ENCODE measurements at places on chromosomes 4 and X.

- DNase-seq = no peak
These were observed 28.0 kb downstream of the PDHA2 start for GRCh38 chr4:95867919-95868318.

DNA sequence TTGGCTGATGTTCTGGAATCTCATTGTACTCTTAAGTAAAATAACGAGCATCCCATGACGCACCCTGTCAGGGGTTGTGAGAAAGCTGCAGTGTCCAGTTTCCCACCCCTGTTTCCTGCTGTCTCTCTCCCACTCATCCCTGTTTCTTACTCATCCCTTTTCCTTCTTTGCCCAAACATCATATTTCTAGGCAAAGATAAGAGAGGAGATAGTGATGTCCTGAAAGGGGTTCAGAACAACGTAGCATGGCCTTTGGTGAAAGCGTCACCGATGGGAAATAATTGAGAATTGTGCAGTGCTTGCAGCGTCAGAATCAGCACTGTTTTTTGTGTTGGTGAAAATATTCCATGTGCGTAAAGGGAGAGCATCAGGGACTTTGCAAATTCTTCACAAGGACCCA is 23.5 kb upstream of the TMEM165 start:
- DNase-seq = no peak

GRCh38 chr4:56990109-56990905 is 11.6 kb downstream of the POLR2B start:
- DNase-seq = no peak

DNA sequence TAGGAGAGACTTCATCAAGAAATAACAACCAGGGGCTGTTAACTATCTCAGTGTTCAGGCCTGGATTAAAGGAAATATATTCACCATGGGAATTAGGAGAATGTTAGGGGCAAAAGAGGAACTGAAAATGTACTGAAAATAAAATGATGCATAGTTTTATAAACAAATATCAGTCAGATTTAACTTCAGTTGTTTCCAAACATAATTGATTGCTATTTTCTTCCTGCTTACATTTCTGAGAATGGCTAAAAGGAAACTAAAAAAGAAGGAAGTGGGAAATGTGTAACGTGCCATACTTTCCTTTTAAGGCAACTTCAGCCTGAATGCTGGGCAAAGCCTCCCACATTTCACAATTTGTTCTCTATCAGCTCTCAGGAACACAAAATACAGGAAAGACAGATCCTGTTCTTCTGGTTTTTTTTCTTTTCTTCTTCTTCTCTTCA is 178.1 kb downstream of the MAML3 start:
- DNase-seq = no peak

- DNase-seq = no peak
These were observed 25.8 kb downstream of the VSIG4 start for GRCh38 chrX:66014084-66014483.

- DNase-seq = no peak
These were observed 36.6 kb upstream of the UGT2A1 start for GRCh38 chr4:69689599-69689998.

- DNase-seq = no peak
These were observed 511.0 kb upstream of the KLHL4 start for GRCh38 chrX:87006561-87006960.

DNA sequence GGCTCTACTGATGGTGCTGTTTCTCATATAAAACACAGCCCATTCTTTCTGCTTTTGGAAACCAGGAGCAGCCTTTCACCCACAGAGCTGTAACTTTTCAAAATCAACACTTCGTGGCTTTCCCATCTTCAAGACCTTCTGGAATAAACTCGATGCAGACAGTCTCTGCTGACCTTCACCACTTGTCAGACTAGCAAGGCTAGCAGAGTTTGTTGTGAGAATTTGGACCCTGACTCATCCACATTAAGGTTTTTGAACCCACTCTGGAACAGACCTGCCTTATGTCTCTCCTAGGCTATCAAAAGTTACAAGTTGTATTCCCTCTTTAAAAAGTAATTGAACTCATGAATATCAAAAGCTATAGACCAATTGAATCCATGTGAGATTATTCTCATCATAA is 88.6 kb downstream of the MAML3 start:
- no peak for DNase-seq

DNA sequence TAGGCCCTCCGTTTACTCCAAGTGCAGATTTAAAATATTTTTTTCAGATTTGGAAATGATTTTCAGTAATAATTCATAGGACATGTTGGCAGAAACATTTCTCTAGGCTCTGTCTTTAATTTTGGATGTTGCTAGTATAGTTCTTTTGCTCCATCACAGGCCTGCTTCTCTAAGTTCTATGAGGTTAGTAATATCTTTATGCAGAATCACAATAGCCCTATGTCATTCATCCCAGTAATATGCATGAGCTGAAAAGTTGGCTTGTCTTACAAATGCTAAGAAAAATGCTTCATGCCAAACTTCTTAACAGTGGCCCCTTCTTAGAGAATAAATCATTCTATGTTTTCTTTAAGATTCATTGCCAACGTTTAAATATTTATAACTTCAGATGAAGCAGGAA is 148.3 kb upstream of the TLL1 start:
- DNase-seq = no peak

DNA sequence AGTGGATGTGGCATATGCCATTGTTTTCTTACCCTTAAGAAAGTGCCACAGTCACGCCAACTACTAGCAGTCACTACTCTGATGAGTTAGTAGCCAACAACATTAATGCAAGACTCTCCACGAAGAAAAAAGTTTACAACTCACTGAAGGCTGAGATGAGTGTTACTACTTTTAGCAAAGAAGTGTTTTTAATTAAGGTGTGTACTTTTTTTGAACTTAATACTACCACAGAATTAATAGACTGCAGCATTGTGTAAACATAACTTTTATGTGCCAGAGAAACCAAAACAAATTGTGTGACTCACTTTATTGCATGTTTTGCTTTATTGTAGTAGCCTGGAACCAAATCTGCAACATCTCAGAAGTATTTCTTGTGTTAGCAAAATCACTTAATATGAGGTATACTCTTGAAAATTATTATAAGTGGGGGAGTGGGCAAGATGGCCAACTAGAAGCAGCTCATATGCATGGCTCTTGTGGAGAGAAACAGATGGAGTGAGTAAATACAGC is 2.2 kb upstream of the UGT2B4 start:
- DNase-seq = no peak

GRCh38 chr4:6349896-6350603 is 80.4 kb downstream of the WFS1 start:
- DNase-seq = no peak

- DNase-seq = no peak
These were observed 20.5 kb upstream of the AFAP1 start for GRCh38 chr4:7960017-7960789.

GRCh38 chr4:80265571-80266252 is 752 bp upstream of the FGF5 start:
- DNase-seq = no peak

DNA sequence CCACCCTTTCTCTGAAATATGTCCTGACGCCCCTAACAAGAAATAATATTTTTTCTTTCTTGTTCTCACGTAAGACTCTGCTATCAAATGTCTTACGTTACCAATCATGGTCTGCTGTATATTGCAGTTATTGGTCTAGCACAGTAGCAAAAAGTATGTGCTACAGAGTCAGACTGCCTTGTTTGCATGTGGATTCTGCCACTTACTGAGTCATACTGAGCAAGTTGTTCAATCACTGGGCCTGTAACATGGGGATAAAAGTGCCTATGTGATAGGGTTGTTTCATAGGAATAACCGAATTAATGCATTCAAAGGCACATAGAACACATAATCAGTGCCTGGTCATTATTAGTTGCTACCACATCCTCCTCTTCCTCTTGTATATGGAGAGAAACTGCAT is 14.1 kb downstream of the RPGR start:
- no peak for DNase-seq

GRCh38 chr4:184684491-184685189 is 35.1 kb downstream of the PRIMPOL start:
- no peak for DNase-seq

DNA sequence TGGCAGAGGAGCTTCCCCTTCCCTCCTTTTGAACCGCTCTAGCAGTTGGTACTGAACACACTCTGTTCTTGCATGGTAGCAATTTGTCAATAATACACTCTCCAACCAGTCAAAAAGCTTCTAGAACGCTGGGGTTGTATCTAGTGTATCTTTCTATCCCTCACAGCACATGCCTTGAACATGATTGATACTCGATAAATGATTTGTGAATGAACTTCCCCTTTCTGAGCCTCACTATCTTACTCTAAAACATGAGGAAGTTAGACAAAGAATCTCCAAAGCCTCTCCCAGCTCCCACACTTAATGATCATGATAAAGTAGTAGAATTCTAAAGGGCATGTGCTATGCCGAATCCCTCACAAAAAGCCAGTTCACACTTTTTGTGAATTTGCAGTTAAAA is 64.4 kb downstream of the DLG3 start:
- no peak for DNase-seq

DNA sequence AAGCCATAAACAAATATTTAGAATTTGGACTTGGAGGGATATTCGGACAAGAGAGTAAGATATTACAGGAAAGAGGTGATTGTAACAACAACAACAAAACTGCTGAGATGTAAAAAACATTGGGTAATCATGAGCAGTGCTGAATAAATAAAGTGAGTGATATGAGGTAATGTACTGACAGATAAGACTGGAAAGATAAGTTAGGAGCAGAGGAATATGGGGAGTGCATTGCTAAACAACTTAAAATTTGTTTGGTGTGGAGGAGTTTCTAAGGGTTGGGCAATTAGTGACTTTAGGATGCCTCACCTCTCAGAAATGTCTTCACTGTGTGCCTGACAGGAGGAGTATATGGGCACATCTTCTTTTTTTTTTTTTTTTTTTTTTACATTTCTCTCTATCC is 637.8 kb upstream of the GRIA3 start:
- no peak for DNase-seq

DNA sequence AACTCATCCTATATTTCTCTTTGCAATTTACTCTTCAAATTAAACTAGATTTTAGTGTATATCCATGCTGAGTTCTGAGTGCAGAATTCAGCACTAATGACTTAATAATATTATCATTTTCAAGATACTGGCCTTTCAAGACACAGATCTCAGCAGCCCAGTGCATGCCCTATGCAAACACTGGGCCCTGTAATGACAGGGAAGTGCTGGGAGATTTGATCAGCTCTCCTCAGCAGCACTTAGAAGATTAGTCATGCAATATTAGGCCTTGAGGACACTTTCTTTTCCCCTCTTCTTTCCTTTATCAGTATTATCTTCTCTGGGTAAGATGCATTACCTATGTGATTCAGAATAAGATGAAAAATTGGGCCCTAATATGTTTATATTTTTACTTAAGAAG is 207.1 kb downstream of the PPP3CA start:
- no peak for DNase-seq

DNA sequence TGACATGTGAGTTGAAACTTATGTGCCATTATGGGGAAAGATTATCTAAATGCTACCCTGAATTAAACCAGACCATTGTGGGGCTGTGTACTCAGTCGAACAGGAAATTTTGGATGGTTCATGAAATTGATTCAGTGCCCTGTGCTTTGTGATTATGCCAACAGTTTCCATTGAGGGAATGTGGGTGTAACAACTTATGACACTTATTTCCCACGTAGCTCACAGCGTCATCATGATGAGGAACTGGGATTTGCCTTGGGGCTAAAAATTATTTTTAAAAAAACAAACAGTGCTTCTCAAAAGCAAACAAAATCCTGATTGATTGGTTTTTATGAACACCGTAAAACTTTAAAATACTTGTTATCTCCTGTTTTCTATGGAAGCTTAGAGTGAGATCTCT is 8.3 kb upstream of the CLTRN start:
- no peak for DNase-seq

DNA sequence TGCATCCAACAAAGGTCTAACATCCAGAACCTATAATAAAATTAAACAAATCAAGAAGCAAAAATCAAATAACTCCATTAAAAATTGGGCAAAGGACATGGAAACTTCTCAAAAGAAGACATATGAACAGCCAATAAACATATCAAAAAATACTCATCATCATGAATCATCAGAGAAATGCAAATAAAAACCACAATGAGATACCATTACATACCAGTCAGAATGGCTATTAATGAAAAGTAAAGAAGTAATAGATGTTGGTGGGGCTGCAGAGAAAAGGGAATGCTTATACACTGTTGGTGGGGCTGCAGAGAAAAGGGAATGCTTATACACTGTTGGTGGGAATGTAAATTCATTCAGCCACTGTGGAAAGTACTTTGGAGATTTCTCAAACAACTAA is 465.8 kb downstream of the ZIC3 start:
- DNase-seq = no peak

DNA sequence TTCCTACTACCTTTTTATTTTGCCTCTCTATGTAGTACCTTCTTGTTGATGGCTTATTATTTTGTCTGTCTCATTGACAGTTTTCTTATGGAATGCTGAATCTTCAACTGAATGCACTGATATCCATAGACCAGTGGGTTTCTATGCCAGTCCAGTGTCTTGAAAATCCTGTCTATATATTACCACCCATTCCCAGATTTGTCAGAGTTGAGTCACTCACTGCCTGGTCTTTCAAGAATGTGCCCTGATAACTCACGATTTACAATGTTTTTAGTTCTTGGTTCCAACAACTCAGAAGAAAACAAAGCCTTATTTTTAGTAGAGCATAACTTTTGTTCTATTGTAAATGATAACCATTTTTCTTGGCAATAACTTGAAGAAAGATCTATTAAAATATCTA is 606.0 kb upstream of the PITX2 start:
- DNase-seq = no peak

GRCh38 chrX:10932842-10933440 is 178.2 kb upstream of the HCCS start:
- no peak for DNase-seq

- no peak for DNase-seq
These were observed 32.3 kb upstream of the AFAP1 start for GRCh38 chr4:7971881-7972500.

GRCh38 chr4:5967783-5968182 is 50.4 kb downstream of the C4orf50 start:
- no peak for DNase-seq

DNA sequence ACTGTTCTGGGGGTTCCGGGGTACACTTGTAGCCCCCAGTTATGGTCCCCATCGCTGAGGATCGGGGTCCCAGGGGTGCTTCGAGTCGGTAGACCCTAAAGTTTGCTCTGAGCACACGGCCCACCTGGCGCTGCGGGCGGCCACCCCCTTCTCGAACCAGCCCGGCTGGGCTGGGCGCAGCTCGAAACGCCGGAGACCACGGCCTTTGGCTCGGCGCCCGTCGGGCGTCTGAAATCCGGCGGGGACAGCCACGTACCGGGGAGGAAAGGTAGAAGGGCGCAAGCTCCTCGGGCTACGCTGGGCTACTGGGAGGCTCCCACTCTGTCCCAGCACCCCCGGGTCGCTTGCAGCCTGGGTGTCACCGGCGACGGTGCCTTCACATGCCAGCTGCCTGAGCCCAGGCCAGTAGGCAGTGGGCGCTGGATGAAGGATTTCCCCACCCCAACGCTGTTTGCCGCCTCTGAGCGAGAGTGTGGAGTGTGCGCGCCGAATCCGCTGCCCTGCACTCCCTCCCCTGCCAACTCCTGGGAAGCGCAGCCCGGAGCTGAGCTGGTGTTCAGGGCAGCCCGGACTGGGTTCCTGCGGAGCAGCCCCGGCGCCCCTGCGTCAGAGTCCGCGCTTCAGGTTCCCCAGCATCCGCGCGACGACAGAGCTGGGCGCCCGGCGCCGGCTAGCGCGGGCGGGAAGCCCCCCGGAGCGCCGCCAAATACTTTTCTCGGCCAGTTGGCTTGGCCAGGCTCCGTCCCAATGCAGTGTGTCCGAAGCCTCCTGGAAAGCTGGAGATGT is 637 bp downstream of the MAMLD1 start:
- peak; percentile 37 for DNase-seq

All from hypothalamus (tissue), 51 donors.